C1 segment of cervical spinal cord (tissue), 14 donors: ENCODE measurements at places on chromosomes 4 and X.

- DNase-seq, result no peak
These were observed 75.7 kb upstream of the WDR1 start for GRCh38 chr4:10192331-10192730.

GRCh38 chr4:142883040-142883832, 37.1 kb upstream of the INPP4B start:
- no peak for DNase-seq

- no peak for DNase-seq
These were observed 140.6 kb upstream of the ARX start for GRCh38 chrX:25156323-25156722.

GRCh38 chr4:61201961-61202637, 2.0 kb downstream of the ADGRL3 start:
- DNase-seq, result peak; percentile 62

DNA sequence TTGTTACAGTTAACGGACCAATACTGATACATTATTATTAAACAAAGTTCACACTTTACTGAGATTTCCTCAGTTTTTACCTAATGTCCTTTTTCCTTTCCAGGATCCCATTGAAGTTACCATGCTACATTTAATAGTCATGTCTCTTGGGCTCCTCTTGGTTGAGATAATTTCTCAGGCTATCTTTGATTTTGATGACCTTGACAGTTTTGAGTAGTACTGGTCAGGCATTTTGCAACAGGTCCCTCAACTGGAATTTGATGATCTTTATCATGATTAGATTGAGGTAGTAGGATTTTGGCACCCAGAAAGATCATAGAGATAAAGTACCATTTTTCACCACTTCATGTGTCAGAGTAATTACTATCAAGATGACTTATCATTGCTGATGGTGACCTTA, 53.8 kb downstream of the NDNF start:
- DNase-seq, result no peak

- no peak for DNase-seq
These were observed 645.7 kb downstream of the TLL1 start for GRCh38 chr4:166518776-166519175.

DNA sequence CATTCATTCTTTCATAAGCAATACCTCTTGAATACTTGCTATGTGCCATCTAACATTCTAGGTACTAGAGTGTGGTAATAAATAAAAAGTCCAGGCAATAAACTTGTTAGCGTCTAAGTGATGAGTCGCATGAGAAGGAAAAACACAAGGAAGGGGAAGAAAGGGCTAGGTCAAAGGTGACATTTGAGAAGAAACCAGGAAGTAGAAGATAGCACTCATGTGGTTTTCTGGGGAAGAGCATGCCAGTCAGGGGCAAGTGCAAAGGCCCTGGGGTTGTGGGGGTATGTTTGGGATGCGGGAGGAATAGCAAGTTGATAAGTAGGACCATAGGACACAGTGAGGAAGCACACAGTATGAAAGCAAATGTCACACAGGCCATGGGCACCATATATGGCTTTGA, 157.0 kb downstream of the TSPAN5 start:
- no peak for DNase-seq

GRCh38 chrX:119406776-119407175, 7.6 kb downstream of the SLC25A43 start:
- no peak for DNase-seq

GRCh38 chrX:68084765-68085164, 348.5 kb downstream of the OPHN1 start:
- no peak for DNase-seq

- no peak for DNase-seq
These were observed 90.3 kb downstream of the SLC4A4 start for GRCh38 chr4:71429106-71429505.

GRCh38 chrX:21645431-21645830, 12.7 kb downstream of the KLHL34 start:
- no peak for DNase-seq

DNA sequence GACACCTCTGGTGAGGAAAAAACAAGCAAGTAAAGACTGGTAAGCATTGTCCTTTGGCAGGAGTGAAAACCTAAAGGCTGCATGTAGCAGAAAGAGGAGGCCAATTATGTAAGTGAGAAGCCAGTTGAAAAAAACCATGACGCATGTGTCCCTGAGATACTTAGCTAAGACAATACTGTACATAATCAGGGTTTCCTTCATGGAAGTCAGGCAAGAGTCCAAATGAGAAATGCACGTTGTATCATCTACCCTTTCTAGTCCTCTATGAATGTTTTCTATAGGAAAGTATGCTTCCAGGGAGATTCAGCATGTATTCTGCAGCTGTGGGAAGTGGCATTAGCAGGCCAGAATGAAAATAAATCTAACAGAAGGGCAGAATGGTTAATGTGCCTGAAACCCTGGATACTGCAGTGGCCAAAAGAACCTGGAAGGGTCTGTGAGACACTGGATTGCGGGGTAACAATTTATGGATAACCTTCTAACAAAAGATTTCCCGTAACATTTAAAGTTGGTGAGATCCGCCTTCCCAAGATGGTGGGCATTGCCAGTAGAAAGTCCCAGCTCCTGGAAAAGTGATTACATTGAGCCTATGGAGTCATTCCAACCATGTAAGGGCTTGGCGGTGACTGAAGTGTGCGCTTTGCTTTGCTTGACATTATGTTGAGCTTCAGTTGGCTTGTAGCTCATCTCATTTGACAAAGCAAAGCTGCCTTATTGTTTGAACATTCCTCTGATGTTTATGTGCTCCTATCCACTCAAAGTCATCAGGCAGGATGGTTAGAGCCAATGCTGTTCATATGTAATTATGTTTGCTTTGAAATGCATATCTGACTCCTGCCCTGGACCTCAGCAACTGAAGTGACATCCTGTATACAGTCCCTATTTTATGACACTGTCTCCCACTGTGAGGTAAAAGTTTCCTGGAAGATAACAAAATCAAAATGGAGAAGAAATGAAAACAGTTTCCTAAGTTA, 200.4 kb downstream of the ARHGAP24 start:
- no peak for DNase-seq

DNA sequence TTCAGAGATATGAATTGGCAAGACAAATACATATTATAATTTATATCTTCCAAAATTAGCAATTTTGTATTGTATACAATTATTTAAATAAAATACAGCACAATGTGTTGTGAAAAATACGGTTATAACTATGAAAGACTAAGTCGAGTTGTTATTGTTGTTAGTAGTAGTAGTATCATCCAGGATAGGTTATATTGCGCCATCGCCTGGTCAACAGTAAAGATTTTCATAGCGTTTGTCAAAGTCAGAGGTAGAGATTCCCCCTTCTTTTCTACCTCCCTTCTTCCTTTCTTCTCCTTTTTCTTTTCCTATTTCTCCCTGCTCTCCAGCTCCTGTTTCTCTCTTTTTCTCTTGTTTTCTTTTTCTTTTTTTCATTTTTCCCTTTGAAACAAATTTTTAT, 499.1 kb upstream of the EPHA5 start:
- no peak for DNase-seq
